GM04504 (cell line): ENCODE measurements at places on chromosomes 1 and 21.

DNA sequence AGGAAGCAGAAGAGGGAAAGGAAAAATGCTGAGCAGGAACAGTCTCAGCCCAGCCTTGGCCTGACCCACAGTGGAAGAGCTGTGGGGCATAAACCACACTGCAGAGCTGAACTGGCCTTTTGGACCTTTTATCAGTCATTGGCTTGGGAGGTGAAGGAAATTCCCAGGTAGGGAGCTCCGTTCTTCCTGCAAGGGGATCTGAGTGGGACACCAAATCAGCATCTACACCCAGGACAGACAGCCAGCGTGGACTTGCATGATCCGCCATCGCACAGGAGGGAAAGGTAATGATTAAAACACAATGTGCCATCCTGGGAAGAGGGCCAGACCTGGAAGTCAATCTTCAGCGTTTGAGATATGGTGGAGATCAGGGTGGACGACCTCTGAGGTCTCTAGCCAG, 1.2 kb upstream of the MTFR1L start:
- no peak for DNase-seq

GRCh38 chr1:11786168-11786567, 19.6 kb downstream of the MTHFR start:
- DNase-seq = no peak

DNA sequence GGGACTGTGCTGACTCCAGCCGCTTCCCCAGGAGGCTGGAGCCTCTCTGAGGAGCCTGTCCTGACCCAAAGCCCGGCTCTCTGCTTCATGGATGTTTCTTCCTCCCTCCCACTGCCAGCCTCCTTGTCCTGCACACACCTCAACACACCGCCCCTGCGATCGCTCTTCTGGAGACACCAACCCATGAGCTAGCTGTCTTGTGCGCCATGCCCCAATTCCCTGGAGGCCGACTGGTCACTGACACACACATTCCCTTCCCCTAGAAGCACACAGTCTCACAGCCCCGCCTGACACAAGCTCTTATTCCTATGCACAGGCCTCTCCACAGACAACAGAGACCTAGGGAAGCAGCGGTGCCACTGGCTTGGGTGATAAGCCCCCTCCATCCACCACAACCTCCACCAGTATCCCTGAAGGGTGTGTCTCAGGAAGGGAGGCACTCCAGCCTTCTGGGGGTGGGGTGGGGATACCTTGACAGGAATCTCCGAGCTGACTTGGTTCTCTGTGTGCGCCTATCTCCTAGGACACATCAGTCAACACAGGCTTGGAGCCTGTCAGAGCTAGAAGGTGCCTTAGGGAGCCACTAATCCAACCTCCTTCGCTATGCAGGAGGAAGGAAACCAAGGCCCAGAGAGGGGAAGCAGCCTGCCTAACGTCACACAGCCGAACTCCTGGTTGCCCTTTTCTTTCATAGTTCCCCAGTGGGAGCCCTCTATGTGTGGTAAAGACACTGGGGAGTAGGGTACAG, 31.1 kb downstream of the AHDC1 start:
- no peak for DNase-seq

GRCh38 chr1:223444411-223444810, 51.2 kb downstream of the CCDC185 start:
- no peak for DNase-seq

DNA sequence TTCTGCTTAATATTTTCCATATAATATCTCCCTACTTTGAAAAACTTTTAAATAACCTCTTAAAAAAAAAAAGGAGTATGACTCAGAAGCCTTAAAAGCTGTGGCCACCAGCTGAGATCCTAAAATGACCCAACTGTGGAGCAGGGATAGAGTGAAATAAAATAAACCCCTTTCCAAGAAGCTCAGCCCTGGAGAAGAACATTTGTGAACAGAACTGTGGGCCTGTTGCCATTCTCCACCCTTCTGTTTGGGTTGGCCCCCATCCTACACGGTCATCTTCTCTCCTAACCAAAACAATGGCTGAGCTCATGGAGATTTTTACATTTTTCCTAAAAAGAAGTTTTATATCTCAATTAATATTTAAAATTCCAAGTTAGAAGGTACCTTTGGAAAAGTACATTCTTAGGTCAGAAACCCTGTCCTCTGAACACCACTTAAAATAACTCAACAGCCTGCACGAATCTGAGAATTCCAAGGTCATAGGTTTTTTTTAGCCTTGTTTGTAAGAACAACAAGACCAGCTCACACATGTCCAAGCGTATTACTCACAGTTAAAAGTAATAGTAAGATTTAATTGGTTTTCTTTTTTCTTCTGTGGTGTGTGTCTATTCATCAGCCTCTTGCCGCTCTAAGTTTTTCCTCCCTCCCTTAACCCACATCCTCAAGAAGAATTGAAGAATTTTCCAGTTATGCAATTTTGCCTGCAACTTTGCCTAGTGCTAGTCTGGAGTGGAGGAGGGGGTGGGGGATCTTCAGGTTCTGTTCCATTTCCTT, 107.7 kb upstream of the ERRFI1 start:
- peak; percentile 68 for DNase-seq
